ENCODE measurements at places on chromosomes 11 and 22.

- peak; percentile 75 for DNase-seq
Measured at GRCh38 chr11:75445315-75445953, 12.4 kb upstream of the KLHL35 start.

GRCh38 chr22:20486229-20486628 is 9.4 kb downstream of the KLHL22 start:
- DNase-seq, result no peak

DNA sequence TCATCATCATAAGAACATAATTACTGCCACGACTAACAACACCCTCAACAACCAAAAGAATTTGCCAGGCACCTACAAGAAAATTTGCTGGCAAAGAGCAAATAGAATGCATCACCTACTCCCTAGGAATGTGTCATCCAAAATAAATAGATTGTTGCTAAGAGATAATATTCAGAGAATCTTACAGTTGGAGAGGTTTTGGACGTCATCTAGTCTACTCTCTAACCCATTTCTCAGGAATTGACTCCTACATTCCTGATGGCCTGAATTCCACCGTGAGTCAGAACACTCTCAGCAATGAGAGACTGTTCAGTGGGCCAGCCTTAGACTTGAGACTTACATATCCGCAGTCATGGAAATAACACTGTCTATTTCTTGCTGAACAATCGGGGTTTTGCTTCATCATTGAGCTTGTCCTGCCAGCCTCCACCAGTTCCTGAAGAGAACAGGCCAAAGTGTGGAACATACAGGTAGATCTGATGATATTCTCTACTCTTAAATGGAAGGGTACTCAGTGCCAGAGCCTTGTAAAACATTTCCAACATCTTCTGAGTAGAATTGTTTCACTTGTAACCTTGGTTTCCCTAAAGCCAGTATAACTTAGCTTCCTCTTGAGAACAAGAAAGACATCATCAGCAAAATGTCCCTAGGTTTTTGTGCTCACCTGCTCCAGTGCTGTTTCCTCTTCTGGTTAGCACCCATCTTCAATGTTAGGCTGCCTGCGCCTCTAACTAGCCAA is 8.3 kb downstream of the KIRREL3 start:
- no peak for DNase-seq

GRCh38 chr11:15493921-15494620 is 379.3 kb downstream of the INSC start:
- DNase-seq, result no peak
